ENCODE measurements at places on chromosomes 6 and 20.

DNA sequence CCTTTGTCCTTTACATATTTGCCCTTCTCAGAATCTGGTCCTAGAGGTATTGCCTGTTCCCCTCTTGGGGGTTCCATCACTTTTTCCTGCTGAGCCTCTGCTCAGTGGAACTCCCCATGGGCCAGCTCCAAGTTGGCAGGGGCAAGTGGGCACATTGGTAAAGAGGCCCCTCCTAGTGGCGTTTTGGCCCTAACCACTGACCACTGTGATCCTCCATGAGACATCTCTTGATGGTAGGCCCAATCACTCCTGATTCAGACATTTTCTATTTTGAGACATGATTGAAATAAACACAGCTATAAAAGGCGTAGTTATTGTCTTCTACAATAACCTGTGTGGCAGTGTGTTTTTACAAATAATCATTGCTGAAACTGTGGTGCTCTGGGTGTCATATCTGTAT lies 83.0 kb downstream of the RREB1 start:
- DNase-seq, result no peak

- no peak for DNase-seq
Measured at GRCh38 chr20:23661002-23661429, 23.3 kb upstream of the CST3 start.

DNA sequence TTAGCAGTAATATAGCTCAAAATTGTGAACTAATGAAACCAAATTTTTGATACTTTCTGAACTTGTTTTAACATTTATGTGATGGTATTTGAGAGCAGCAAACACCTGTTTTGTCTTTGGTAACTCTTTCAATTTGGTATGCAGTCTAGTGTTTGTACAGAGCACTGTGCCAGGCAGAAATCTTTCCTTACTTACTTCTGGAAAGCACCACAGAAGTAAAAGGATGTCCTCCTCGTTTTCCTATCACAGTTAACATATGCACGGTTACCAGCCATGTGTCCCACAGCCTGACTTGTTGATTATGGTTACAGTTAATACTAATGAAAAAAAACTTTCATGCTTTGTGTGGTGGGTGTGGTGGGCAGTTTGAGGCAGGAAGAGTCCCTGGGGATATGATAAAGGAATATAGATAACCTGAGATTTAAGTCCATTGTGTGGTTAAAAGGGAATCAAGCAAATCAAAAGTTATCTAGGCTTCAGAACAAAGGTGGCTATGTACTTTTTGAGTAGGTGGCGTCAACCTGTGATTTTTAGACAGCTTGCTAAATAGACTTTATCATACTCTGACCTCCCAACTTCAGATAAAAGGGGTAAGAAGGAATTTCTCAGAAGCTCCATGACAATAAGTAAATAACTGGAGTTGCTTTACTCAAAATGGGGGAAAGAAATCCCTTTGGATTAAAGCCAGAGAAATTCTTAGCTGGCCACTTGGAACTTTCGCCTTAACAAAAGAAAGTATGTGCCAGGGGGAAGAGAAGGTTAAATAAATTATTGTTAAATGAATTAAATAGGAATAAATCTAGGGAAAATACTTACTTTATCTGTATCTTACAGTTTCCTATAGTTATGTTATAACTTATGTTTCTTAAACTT lies 20.1 kb upstream of the COL10A1 start:
- no peak for DNase-seq

DNA sequence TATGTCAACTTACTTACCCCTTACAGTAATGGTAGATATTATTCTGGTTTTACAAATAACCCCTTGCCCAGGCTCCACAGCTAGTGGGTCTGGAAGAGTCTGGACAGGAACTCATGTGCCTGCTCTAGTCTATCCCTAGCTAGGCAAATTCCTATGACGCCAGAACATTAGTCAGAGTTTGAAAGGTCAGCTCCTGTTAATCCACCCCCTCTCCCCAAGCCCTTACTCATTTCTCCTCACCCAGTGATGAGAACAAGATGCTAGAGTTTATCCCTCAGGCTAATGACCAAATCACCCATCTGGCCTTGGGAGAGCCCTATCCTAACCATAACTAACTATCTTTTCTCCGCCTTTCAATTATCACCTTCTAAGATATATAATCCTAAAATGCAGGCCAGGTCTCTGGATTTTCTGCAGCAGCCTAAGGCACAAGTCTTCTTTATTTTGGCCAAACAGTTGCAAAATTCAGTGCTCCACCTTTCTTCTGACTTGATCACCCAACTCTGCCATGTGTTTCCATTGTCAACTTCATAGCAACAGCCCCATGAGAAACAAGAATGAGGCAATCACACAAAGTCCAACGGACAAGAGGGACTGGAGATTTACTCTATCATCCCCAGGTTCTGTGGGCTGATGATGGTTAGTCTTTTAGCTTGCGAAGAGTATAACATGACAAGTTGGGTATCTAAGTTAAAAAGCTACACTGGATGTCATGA lies 113.3 kb downstream of the TASP1 start:
- DNase-seq, result no peak

- no peak for DNase-seq
Measured at GRCh38 chr6:43969158-43969981, 157.9 kb downstream of the MRPL14 start.

- DNase-seq, result no peak
Measured at GRCh38 chr20:53365076-53365475, 228.6 kb downstream of the ZNF217 start.
